ENCODE measurements at places on chromosomes 13 and 19.
A peak's percentile ranks its signal among the peaks of the same experiment; 100 is the strongest.

GRCh38 chr19:19662871-19663255 is 613 bp downstream of the ATP13A1 start:
- no peak for DNase-seq

DNA sequence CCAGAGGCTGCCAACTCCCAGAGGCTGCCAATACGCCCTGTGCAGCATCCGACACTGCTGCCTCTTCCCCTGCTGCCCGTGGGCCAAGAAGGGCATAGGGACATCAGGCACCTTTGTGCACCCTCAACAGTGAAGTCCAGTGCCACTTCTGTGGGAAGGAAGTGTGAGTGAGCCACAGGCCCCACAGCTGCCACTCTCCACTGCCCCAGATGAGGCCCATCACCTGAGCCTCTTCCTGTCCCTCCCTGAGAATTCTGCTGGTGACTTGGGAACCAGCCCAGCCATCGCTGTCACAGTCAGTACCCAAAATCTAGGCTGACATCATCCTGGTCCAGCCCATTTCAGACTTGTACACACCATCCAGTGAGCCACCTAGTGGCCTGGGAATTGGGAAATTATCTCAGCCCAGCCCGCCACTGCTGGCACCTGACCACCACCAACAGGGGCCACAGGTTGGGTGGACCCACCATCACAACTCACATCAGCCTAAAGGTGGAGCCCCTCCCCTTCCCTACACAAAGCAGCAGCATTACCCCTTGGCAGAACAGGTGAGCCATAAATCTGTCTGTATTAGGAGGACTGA is 733.9 kb upstream of the KLHL1 start:
- DNase-seq, result no peak

GRCh38 chr13:21528616-21529015 is 69.5 kb upstream of the ZDHHC20 start:
- DNase-seq, result no peak

DNA sequence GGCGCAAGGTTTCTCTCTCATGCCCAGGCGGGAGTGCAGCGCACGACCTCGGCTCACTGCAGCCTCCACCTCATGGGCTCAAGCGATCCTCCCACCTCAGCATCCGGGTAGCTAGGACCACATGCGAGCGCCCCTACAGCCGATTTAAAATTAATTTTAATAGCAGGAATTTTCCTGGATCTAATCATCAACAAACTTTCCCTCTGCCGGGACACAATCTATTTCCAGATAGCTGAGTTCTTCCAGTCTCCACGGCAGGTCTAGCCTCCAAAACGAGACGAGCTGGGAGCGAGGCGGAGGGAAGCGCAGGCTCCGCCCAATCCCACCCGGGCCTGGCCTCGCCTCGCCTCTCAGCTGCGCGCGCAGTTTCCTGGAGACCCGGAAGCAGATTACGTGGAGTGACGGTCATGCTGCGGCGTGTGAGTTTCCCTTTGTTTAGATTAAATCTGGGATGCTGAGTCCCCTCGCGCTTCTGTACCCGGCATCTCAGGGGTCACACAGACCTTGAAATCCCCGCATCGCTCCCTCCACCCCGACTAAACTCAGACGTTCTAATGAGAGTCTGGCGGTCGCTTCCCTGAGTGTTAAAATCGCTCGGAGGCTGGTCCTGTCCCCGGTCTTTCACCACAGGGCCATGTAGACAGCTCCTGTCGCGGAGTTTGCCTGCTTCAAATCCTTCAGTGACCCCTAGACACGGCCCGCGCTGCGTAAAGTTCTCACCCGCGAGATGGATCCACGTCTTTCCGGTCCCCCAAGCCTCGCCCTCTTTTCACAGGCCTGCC is at the start of gene ZNF880:
ZNF880 (plus strand) TSS at position 365 of the 782 bp plus-strand sequence; CDS start at position 408, 43 bp downstream.
- DNase-seq, result peak; percentile 94

DNA sequence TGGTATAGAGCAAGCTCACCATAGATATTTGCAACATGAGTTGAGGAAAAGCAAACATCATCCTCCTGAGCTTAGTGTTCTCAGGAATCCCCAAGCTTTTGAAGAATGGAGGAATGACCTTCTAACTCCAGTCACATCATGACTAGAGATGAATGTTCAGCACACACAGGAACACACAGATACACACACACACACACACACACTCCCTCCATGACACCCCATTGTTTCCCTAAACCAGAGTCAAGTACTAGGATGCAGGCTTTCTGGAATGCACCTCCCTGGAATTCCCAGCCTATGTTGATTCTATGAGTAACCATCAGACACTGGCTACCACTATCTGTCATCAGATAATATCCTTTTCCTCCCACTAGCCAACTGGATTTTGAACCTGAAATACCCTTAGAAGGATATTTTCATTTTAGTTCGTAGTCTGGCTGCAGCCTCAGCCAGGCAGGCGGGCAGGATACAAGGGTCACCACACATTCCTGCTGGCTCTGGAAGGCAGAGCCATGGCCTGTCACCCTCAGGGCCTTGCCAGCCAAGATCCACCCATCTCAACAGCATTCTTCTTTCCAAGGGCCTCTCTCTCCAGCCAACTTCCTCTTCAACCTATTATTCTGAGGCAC is 162.4 kb downstream of the FOXO1 start:
- no peak for DNase-seq

DNA sequence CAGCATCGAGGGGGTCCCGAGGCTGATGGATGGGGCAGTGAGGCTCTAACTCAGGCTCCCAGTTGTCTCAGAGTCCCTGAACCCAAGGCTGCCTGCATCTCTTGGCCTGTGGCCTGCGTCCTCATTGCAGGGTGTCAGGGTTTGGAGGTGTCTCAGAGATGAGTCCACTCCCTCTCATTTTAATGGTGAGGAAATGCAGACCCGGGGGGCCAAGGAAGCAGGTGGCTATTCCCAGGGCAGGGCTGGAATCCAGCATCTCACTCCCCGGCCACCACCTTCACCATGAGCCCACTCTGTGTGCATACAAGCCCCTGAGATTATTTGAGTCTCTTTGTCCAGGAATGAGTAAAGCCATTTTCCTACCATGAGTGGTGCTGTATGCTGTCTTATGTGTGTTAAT is 21.4 kb downstream of the TEX29 start:
- no peak for DNase-seq

DNA sequence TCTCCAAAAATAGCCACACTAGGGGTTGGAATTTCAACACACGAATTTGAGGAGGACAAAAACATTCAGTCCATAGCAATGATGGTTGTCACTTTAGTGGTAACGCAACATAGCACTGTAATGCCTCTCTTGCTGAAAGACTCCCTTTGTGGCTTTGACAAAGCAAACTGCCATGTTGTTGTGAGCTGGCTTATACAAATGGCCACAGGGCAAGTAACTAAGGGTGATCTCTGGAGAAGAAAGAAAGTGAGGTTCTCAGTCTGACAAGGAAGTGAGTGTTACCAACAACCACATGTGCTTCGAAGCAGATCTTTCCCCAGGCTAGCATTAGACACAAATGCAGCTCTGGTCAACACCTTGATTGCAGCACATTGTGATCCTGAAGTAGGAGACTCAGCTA is 79.1 kb upstream of the PCDH17 start:
- no peak for DNase-seq

GRCh38 chr13:84352946-84353345 is 470.7 kb upstream of the SLITRK1 start:
- no peak for DNase-seq

DNA sequence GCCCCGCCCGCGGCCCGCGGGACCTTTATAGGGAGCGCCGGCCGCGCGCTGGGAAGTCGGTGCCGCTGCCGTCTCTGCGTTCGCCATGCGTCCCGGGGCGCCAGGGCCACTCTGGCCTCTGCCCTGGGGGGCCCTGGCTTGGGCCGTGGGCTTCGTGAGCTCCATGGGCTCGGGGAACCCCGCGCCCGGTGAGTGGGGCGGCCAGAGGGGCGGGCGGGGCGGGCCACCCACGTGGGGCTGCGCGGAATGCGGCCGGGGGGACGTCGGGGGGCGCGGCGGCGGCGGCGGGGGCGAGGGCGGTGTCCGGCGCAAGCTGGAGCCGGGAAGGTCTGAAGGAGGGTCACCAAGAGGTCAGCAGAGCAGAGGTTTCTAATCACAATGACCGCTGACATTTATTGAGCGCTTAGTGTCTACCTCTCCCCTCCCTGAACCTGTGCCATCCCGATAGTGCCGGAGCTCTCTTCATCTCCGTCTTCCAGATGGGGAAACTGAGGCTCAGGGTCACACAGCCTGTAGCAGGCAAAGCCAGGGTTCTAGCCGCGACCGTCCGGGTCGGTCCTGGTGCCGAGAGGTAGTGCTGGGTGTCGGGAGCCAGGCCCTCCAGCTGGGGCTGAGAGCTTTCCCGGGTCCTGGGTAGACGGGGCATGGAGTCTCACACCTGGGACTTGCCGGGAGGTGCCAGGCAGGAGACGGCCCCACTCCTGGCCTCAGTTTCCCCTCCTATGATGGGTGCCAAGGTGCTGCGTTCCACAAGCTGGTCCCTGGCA is at the start of gene FSTL3:
FSTL3 (plus strand) TSS at position 54 of the 767 bp plus-strand sequence; CDS start at position 86, 32 bp downstream.
- no peak for DNase-seq

GRCh38 chr19:16619457-16619856 is 8.5 kb downstream of the MED26 start:
- no peak for DNase-seq

- peak; percentile 79 for DNase-seq
Observed at GRCh38 chr13:30744056-30744680, 8.8 kb downstream of the ALOX5AP start.

DNA sequence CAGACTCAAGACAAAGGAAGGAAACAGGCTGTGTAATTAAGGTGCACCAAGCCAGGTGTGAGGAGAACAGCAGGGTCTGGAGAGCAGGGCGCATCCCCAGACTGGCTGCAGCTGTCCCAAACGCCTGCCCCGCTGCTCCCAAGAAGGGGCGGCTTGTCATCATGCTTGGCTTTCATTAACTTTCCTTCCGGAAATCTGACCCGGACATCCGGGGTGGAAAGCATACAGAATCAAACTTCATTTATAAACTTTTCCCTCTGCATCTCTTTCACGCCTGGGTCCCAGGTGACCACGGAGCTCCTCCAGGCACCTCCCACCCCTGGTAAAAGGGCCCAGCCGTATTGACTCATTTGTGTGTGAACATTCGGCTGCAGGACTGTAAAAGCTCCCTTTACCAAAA is 31.7 kb downstream of the TSHZ3 start:
- no peak for DNase-seq

DNA sequence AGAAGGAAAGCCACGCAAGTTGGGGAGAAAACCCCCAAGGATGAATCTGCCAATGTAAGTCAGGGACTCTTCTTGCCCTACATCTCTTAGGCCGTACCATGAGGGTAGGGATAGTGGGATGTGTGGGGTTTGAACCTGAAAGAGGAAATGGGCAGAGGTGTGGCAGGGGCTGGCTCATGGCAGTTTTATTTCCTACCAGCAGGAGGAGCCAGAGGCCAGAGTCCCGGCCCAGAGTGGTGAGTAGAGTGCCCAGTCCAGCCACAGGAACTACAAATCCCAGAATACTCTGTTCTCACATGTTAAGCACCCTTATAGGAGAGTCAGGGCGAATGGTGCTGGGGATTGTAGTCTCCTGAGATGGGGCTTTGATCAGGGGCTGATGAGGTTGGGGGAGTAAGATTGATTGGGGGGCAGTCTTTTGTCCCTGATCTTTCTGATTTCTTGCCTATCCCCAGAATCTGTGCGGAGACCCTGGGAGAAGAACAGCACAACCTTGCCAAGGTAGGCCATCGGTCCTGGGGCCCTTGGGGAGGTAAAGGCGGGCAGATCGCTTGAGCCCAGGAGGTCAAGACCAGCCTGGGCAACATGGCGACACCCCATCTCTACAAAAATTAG is 16.5 kb downstream of the VASP start:
- peak; percentile 71 for DNase-seq
